ENCODE measurements at places on chromosomes 2 and 18.

DNA sequence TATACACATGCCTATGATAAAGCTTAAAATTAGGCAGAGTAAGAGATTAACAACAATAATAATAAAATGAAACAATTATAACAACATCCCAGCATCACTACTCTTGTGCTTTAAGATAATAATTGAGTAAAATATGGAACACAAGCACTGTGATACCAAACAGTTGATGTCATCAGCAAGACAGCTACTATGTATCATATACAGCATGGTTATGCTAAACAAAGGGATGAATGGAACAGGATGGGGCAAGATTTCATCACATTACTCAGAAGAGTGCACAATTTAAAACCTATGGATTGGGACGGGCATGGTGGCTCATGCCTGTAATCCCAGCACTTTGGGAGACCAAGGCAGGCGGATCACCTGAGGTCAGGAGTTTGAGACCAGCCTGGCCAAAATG is 1221.0 kb downstream of the SUCLG1 start:
- no peak for DNase-seq

- DNase-seq, result no peak
These were observed 43.7 kb upstream of the AFF3 start for GRCh38 chr2:100186126-100186525.

DNA sequence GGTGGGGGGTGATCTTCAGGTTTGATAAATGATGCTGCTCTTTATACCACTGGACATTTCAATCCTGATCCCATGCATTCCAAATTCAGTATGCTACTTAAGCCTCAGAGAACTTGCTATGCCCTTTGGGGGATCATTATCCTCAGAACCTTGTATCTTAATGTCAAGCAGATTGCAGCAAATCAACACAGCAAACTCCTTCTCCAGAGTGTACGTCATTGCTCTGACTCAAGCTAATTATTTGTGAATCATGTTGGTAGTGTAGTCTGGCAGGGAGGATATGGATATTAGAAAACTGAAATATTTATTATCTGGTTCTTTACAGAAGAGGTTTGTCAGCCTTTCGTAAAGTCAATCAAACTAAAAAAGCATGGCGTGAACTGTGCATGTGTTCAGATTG is 562.5 kb upstream of the FAM98A start:
- DNase-seq, result no peak

- no peak for DNase-seq
These were observed 53.1 kb upstream of the ABCA12 start for GRCh38 chr2:215191477-215191876.

DNA sequence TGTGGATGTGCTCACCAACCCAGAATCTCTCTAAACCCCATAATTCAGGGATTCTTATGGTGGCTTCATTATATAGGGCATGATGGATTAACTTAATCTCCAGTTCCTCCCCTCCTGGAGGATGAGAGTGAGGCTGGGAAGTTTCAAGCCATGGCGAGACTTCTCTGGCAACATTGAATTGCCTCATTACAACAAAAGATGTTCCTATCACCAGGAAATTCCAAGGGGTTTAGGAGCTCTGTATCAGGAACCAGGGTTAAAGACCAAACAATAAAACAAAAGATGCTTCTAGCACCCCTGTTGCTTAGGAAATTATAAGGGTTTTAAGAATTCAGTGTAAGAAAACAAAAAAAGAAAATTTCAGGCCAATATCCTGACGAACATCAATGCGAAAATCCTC is 100.1 kb downstream of the NAB1 start:
- no peak for DNase-seq

DNA sequence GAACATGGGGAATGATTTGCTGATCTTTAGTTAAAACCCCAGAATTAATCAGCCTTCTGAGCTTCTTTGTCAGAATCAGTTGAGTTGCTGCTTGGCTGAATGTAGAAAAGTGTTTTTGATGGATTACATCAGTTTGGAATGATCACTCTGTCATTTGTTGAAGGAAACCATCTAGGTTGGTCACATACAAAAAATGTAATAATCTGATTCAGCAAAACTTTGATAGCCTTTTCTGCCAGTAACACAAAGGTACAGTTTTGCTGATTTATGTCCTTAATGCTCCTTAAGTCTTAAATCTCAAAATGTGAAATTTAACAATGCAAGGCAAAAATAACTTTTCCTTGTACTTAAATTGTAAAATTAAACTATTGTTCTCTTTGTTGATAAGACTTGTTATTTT is 74.3 kb downstream of the GALNT13 start:
- no peak for DNase-seq

DNA sequence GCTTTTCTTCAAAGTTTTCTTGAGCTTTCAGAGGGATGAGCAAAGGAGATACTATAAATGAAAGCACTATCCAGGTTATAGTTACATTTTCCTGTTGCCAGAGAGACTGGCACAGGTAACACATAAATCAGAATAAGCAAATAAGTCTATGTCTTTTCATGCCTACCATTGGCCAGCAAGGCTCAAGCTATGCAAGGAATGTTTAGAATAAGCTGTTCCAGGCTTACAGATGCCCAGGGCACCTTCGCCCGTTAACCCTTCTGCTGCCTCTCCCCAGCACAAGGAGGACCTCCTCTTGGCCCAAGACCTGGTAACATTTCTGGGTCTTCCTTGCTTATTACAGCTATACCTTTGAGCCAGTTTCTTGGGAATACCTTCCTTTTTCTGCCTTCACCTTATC is 233.7 kb upstream of the MEIS1 start:
- DNase-seq, result no peak

- no peak for DNase-seq
These were observed 58.9 kb upstream of the THUMPD2 start for GRCh38 chr2:39837856-39838453.

GRCh38 chr18:9115984-9116383 is 13.5 kb downstream of the NDUFV2 start:
- DNase-seq, result no peak

DNA sequence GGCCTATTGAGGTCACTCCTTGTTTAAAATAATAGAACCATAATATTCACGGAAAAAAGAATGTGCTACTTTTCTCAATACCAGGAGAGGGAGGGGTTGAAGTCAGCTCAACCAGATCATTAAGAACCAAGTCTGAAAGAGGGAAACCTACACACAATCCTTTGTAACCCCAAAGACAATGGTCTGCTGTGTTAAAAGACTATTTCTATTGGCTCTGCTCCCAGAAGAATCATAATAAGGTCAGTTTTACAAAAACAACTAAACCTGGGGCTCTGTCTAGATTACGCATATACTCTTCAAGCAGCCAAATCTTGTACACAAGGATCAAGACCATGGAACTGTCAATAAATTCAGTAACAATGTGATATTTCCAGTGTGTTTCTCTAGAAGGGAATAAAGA is 177.2 kb upstream of the CRIM1 start:
- no peak for DNase-seq

DNA sequence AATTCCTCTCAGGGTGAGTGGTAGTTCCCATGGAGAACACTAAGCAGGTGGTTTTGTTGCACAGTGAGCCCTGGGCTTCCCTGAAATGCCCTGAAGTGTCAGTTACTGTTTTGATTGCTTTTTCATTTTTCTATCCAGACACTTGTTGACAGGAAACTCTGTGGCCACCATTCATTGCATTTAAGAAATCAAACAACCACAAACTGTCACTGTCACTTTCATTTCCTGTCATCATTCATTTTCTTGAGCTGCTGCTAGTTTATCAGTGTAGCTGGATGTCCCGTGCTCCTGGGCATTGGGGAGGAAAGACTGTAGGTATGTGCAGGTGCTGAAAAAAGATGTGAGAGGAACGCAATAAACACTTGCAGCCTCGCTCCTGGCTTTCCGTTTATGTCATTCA is 891.6 kb upstream of the ZEB2 start:
- no peak for DNase-seq

GRCh38 chr2:194750926-194751325 is 906.1 kb upstream of the SLC39A10 start:
- no peak for DNase-seq

DNA sequence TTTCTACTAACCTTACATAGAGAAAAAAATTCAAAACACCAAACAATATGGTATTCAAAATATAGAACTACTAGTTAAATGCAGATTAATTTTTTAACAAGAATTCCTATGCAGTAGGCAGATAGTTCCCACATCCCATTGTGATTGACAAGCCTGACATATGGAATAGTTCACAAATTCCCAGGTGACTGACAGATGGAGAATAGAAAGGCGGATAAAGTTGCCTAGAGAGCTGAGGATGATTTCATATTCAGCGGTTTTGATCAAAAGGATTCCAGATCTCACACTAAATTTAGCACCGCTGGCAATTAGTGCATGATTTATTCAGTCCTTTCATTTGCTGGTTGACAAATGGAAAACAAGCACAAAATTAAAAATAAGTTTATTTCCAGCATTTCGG is 733.7 kb upstream of the POU3F3 start:
- DNase-seq, result no peak

- DNase-seq, result no peak
These were observed 8.3 kb upstream of the ARHGEF4 start for GRCh38 chr2:130828461-130828860.

DNA sequence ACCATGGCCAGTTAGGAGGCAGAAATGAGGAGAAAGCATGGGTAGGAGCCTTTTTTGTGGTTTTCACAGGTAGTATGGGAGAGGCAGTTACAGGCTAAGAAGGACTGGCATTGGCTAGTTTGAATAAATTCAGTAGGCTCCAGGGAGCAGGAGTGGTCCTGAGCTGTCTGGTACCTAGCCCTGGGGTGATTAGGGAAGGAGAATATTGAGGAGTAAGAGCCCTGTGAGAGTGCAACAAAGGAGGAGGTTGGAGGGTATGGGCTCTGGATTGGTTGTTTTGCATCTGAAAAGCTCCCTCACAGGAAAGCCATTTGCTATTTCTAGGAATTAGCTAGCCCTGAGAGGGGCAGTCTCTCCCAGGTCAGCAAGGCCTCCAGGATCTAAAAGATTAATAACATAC is 13.3 kb upstream of the TCF7L1 start:
- no peak for DNase-seq

DNA sequence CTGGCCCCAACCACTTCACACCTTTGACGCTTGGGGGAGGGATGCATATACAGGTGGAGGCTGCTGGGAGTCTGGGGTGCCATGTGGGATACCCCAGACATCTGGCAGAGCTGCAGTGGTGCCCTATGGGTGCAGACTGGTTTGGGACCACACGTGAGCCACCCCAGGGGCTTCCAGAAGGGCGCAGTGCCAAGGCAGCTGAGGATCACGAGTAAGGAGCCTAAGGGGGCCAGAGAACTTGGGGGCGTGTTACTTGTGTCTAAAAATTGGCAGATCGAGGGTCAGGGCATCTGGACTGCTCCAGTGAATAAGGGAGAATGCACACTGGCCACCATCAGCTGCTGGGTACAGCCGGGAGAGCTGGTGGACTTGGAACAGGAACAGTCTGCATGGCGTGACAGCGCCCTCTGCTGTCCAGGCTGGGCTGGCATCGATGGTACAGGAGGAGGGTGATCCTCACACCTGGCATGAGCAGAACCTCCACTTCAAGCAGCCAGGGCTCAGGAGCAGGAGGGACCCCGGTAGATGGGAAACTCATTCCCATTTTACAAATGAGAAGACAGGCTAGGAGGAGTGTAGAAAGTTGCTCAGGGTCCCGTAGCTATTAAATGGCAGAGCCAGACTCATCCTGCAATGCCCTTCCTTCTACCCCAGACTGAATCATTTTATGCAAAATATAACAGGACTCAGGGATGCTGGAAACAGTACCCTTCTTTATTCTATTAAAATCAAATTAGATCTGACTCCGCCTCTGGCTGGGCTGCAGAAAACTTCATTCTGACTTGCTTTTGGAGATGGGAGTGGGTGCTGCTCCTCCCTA is 60.4 kb downstream of the ATOH8 start:
- peak; percentile 83 for DNase-seq
